ENCODE measurements at places on chromosomes 2 and 18.

DNA sequence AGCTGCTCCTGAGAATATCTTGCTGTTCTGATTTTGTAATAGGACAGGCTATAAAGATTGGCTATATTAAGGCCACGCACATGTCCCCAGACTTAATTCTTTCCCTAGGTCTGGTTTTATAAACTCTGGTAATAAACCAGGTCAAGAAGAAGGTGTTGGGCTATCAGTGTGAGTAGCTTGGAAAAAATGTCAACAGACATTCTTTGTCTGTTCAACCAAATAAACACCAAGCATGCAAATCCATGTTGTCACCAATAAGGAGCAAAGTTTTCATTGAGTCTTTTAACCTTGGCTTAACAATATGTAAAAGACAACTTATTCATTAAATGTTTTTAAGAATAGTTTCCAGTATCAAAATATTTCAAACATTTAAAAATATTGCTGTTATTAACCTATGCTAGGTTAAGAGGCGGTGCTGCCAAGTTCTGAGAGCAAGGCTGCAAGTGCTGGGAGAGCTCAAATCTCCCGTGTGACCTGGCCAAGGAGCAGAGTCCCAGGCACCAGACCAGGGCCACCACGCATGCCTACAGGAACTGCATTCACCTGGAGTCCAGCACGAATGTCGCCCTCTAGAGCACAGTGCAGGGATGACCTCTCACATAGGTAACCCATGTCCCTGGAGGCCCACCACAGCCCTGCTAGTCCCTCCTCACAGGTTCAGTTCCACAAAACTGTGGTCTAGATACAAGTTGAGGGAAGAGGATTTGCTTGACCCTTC is 120.5 kb upstream of the POU3F3 start:
- peak; percentile 38 for DNase-seq

DNA sequence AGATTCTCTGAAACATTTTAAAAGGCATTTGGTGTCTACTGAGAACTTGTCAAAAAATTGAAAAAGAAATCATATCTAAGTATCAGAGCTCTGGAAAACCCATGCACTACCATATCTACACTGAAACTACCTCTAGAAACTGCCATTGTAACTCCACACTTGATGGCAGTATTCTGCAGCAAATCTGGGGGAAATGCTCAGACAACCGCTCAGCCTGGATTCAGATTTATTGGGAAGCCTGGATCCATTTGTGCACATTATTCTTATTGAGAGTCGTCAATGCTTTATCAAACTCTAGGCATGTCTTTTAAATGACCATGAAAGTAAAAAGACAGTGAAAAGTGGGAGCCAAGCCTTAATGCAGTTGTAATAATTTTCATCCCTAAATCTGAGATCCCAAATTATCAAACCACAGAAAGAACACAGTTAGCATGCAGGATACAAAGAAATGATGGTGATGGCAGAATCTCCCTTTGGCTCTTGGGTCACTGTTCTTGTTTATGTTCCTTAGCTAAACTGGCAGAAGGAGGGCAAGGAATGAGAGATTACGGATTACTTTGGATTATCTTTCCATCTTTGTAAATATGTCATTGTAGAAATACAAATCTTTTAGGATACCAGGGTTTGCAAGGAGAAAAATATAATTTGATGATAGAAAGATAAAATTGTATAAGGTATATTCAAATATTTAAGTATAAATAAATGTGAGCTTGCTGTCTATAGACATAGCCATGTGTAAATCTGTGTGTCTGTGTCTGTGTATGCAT is 512.1 kb upstream of the SYT4 start:
- DNase-seq = no peak

- DNase-seq = no peak
These were observed 19.7 kb upstream of the STPG4 start for GRCh38 chr2:47174733-47175361.

DNA sequence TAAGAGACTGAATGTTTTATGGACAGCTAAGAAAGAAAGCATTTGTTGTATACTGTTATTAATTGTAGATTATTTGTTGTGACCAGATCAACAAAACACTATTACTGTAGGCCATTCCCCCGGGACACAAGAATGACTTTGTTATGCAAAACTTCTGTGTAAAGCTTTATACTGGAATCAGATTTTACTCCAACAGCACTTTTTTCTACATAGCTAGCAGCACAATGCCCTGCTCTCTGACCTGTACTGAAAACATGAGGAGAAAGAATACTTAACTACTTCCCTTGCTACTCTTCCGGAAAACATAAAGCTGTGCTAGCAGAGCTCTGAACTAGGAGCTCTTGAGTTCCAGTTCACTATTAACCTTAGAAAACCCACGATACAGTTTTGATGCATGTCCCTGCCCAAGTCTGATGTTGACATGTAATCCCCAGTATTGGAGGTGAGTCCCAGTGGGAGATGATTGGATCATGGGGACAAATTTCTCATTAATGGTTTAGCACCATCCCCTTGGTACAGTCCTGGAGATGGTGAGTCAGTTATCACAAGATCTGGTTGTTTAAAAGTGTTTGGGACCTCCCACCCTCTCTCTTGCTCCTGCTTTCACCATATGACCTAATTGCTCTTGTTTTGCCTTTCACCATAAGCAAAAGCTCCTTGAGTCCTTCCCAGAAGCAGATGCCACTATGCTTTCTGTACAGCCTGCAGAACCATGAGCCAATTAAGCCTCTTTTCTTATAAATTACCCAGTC is 601.1 kb upstream of the PIK3C3 start:
- DNase-seq = no peak

DNA sequence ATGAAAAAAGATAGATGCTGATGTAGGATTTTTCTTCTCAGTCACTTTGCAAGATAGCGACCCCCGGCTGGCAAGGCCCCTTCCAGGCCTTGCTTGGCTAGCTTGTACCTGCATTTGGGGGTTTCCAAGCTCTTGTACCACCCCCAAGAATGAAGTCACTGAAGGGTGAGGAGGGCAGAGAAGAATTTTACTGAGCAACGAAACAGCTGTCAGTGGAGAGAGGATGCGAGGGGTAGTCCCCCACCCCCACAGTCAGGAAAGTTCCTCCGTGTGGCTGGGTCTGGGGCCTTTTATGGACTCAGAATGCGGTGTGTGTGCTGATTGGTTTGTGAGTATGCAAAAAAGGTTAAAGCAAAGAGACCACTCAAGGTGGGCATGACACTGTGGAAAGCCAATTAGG is 382.0 kb downstream of the GPD2 start:
- no peak for DNase-seq

DNA sequence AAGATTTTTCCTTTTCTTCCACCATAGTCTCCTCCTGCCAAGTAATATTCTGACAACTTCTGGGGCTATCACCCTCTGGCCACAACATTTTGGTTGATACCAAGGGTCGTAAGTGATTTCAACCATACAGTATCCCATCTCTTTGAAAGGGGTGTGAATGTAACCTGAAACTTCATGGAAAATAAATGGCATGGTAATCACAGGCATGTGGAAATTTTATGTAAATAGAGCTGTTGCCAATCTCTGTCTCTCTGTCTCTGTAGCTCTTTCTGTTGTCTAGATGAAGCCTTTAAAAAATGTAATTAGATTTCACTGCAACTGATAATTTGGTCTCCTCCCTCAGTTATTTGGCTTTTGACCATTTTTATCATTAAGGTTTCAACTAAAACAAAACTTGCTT is 125.6 kb upstream of the RPRM start:
- no peak for DNase-seq

GRCh38 chr2:216651351-216651881 is 18.2 kb downstream of the IGFBP2 start:
- DNase-seq = no peak

DNA sequence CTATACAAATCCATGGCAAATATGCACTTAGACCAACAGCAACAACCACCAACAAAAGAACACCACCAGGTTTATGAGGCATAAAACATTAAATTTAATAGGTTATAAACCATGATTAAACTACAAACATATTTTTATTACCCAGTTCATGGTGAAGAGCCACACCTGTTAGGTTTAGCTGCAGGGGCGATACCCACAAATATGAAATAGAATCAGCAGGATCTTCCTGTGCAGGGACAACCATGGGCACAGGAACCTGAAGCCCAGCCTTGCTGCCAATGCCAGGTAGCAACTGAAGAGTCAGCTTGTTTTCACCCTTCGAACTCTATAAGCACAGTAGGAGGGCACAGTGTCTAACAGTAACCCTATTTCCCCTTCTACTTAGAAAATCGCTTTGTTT is 675.0 kb downstream of the SATB2 start:
- no peak for DNase-seq

DNA sequence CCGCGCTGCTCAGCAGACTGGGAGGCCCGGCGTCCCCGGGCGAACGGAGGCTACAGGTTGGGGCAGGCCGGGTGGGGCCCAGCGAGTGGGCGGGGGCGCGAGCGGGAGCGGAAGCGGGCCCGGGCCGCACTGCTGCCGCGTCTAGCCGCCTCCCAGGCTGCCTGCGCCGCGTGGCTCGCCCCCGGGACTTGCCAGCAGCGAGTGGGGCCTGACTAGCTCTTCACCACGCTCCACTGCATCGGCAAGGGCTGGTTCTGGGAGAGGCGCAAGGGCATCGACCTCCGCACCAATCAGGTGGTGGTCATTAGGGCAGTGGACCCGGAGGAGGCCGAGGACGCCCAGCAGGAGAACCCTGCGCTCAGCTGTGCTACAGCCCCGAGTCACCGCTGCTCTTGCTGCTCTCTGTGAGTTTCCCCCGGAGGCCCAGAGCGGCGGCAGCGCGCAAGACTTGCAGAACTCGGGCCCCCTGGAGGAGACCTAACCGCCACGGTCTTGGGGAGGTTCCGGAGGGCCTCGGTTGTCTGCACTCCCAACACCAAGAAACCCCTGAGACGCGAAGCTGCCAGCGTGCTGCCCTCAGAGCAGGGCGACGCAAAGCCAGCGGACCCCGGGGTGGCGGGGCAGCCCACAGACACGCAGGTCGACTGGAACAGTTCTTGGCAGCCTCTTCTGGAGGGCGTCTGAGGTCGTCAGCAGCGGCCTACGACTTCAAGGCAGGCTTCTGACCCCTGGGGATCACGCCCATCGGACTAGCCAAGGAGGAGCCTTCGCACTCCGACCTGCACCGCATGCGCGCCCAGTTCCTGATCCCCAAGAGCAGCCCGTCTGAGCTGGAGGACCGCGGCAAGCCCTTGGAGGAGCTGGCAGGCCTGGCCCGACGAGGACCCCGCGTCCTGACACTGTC is 27.2 kb upstream of the PTPN2 start:
- no peak for DNase-seq

DNA sequence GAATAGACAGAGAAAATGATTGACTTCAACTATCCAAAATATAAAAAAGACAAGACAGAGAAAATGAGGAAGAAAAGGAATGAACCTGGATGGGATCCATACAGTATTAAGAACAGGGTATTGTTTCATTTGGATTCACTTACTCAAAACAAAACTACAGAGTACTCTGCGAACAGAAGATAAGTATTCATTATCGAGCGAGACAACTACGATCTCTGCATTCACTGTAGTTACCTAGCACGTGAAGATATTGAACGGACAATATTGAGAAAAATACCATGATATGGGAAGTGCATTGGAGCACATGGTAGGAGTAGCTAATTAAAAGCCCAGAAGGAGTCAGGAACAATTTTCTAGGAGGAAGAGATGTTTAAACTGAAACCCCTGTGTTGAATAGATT is 1.0 kb upstream of the ORC2 start:
- no peak for DNase-seq

DNA sequence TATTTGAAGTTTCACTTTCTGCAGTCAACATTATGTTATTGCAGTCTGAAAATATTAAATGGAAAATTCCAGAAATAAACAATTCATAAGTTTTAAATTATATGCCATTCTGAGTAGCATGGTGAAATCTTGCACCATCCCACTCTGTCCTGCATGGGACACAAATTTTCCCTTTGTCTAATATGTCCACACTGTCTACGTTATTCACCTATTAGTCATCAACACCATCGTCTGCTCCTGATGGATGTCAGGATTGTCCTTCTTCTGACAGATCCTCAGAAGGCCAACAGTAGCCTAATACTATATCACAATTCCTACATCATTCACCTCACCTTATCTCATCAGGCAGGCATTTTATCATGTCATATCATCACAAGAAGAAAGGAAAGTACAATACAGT is 163.1 kb downstream of the TXNL1 start:
- no peak for DNase-seq

- no peak for DNase-seq
These were observed 603.7 kb upstream of the GCFC2 start for GRCh38 chr2:76314271-76315020.

DNA sequence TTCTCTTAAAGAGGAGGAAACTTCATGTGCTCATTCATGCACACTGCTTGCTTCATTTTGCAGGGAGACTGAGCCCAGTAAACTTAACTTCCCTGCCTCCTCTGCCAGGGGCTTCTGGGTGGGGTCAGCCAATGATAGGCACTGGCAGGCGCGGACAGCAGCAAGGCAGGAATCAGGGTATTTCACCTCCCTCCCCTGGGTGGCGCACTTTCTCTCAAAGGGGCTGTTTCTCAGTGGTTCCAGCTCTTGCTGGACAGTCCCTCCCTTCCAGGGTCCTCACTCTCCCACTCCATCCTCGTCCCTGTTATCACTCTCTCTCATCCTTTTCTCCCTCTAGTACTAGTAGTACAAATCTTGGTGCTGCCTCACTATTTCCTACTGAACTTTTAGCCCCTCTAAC is 320.5 kb upstream of the ZNF521 start:
- DNase-seq = peak; percentile 39

GRCh38 chr2:101387151-101387834 is at the start of gene CREG2:
Gene CREG2, minus strand, starts transcription at chr2:101387503. Its CDS starts 46 bp downstream, at chr2:101387457.
- peak; percentile 80 for DNase-seq

DNA sequence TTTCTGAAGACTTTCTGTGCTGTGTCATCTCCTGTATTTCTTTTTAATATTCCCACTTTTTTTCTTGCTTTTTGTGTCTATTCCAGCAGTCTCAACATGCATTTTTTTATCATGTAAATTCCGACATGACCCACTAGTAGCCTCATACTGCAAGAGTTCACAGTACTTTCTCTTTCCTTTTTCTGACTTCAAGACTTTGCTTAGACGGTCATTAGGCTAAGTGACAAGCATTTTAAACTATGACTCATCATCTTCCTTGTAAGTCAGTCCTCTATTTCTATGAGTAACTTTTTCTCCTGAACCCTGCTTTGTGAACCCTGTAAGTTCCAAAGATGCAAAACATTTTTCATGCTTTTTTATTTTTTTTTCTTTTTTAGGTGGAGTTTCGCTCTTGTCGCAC is 381.2 kb downstream of the TXNL1 start:
- DNase-seq = no peak
